ENCODE measurements at places on chromosomes 1 and 21.

GRCh38 chr1:228378090-228378872, 28.4 kb downstream of the TRIM11 start:
- peak; percentile 67 for DNase-seq

- DNase-seq = peak; percentile 21
These were observed 58.9 kb downstream of the ERG start for GRCh38 chr21:38439426-38439825.

DNA sequence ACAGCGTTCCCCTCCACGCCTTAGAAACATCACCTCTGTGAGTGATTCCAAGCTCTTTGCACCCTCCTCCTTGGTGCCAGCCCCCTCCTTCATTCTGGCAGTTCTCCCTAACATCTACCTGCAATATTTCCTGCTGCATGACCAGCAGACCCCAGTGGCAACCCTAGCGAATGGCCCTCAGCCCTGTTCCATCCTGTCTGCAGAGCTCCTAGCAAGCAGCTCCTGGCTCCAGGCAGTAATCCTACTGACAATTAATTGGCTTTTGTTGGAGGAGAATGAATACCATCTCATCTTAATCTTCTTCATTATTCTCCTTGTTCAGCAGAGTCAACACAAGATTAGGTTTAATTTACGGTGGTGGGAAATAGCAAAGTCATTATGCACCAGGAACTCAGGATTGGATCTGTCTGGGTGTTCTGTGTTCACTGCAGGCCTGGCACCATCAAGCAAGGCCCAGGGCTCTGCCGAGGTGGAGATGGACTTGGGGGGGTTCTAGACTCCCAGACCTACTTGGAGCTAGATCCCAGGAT, 12.4 kb downstream of the FBXO2 start:
- no peak for DNase-seq

DNA sequence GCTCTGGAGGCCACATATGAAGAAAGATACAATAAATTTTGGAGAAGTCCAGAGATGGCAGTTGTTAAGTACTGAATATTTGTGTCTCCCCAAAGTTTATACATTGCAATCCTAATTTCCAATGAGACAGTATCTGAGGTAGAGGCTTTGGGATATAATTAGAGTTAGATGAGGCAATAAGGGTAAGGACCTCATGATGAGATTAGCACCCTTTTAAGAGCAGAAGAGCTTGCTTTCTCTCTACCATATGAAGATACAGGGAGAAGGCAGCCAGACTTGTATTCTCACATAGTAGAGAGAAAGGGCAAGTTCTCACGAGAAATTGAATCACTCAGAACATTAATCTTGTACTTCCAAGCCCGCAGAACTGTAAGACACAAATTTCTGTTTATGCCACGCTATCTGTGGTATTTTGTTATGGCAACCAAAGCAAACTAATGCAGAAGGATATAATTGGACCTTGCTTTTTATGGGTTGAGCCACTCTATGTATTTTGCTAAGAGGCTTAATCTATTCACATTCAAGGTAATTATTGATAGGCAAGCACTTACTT, 430.1 kb downstream of the KCNT2 start:
- DNase-seq = peak; percentile 31

GRCh38 chr1:58620926-58621325, 43.9 kb upstream of the TACSTD2 start:
- DNase-seq = no peak

GRCh38 chr21:43192501-43193081, 23.8 kb downstream of the CRYAA start:
- no peak for DNase-seq

DNA sequence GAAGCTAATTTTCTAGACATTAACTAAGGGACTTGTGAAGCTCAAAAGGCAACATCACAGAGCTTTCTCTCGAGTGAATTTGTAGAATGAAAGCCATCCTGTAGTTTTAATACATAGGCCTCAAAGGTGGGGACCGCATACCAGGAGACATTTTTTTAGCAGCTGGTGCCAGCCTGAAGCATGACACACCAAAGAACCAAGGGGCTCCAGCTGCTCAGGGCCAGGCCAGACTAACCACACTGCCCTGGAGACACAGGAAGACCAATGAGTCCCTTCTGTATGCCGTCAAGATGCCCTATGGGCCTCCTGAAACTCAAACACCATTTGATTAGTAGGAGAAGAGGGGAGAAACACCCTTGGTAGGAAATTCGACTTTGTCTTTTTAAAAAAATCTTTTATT, 113.9 kb upstream of the CACNA1E start:
- no peak for DNase-seq

DNA sequence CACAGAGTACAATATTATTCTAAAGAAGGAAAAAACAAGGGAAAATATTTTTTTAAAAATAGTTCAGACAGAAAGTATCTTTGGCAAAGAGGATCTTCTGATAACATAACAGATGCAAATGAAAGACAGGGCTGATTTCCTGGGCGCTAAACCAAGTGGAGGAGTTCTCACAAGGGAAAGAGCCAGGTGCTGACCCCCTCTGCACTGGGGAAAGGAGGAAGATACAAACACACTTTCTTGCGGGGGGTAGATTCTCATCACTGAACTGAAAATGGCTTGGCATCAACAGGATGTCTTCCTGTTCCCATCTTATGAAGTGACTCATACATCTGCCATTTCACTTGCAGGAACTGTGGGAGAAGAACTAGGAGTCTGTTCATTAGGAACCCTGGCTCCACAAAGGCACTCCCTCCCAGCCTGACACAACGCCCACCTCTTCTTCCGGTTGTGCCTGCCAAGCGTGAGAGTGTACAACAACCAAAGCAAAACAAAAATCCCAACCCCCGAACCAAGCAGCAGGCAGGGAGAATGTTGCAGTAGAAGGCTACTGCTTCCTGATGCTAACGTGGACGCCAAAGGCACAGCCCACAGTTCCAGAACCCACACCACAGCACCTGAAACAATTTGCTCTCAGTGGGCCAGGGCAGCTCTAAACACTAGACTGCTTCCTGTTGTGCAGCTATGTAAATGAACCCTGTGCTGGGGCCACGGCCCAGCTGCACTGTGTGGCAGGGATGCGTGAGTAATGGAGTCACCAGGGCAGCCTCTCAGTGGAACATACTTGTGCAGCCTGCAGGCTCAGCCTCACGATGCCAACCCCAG, 51.0 kb downstream of the GADD45A start:
- peak; percentile 96 for DNase-seq

DNA sequence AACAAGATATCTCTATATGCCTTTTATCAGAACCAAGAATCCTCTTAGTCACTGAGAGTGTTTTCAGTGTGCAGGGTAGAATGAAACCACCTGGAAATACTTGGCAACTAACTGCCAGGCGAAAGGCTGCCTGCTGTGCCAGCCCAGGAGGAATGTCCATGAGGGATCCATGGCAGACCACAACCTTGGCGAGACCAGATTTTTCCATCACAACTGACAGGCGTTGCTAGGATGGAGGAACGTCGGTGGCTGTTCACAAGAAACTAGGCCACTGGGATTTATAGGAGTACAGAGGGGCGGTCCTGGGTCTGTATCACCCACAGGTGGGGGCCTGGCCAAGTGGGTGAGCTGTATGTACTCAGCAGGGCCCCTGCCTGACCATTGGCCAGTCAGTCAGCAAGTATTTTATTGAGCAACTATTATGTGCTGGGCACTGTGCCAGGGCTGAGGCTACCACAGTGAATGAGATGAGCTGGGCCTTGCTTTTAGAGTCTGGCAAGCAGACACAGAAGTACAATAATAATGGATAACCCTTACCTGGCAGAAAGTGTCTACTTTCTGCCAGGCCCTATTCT, 199.4 kb downstream of the FOXD2 start:
- peak; percentile 18 for DNase-seq
